ENCODE measurements at places on chromosomes 13 and 19. TPM values are rescaled to one million over a fixed set of nuclear protein-coding genes. Genes with fewer than 3 reads are reported as not detected.

GRCh38 chr13:108273429-108274118, 4.1 kb downstream of the TNFSF13B start:
- no peak for DNase-seq

GRCh38 chr13:90412980-90413379, 934.5 kb upstream of the MIR17HG start:
- DNase-seq: no peak

GRCh38 chr19:54463531-54464043, at the start of gene LENG9:
Gene LENG9, minus strand, starts transcription at chr19:54463778. Its CDS starts 252 bp downstream, at chr19:54463526.
- DNase-seq: peak; percentile 88

DNA sequence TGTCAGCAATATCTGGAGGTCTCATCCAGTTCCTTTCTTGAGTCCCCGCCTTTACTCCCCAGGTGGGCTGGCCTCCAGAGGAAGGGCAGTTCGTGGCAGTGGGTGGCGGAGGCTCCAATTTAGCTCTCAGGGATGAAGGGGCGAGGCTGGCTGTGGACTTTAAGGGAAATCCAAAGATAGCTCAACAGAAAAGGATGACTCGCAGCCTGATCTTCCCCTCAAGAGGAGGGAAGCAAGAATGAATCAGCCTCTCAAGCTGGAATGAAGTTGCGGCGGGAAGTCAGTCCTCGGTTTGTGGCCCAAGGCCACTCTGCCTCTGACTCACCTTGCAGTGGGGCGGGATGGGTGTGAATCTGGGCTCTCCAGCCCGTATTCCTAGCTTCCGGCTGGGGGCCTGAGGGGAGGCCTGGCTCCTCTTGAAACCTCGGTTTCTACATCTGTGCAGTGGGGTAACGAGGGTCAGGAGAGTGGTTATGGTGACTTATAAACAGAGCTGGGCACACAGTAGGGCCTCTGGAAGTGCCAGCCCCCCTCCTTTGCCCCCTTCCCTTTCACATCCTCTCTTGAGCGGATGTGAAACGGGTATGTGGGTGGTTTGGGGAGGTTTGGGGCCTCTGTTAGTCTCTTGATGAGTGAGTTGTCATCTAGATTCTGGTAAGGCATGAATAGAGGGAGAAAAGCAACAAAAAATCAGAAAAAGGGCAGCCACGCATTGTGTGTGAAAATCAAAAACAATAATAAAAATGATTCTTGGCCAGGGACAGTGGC, 10.5 kb upstream of the SMG9 start:
- no peak for DNase-seq

GRCh38 chr13:50645092-50645491, 198.4 kb downstream of the DLEU7 start:
- DNase-seq: no peak

GRCh38 chr19:428149-428548, 19.2 kb upstream of the C2CD4C start:
- DNase-seq: no peak

DNA sequence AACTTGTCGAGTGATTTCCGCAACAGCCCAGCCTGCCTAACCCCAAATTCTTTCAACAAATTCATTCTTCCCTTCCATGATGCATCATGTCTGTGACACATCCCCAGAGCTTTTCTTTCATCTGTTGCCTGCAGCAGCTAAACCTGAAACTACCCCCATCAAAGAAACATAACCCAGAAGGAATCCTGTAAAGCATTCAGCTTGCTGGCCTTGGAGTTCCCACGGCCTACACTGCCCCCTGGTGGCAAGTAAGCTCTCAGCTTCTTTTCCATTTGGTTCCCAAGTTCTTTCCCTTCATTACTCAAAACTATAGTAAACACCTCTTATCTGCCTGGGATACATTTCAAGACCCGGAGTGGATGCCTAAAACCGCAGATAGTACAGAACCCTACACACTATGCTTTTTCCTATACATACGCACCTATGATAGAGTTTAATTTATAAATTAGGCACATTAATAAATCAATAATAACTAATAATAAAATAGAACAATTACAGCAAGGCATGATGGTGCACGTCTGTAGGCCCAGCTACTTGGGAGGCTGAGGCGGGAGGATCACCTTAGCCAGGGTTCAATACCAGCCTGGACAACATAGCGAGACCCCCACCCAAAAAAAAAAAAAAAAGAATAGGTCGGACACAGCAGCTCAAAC, 7.4 kb downstream of the ETHE1 start:
- peak; percentile 73 for DNase-seq

DNA sequence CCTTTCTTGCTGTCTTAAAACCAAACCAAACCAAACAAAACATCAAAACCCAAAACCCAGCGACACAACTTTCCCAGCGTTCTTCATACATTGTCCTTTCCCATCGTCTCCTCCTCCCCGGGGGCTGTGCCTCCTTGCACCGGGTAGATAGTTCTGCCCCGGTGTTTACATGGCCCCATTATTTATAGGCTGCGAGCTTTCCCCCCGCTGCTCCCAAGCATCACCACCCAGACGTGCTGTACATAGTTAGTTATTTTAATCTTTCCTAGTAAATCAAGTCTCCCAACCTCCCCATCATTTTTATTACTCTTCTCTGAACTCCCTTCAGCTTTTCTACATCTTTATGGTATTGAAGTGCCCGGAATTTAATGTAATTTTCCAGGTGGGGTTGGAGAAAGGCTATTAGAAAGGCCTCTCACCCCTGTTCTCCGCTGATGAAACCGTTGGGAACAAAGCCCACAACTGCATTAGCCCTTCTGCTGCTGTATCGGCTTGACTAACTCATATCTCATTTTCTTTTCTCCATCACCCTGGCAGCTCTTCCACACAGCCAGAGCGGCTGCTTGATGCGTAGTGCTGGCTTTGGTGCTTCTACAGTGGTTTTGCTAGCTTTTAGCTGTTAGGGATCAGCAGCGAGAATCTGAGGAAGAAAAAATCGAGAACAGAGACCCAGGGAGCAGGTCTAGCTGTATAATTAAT, 53.1 kb downstream of the FGF9 start:
- no peak for DNase-seq

DNA sequence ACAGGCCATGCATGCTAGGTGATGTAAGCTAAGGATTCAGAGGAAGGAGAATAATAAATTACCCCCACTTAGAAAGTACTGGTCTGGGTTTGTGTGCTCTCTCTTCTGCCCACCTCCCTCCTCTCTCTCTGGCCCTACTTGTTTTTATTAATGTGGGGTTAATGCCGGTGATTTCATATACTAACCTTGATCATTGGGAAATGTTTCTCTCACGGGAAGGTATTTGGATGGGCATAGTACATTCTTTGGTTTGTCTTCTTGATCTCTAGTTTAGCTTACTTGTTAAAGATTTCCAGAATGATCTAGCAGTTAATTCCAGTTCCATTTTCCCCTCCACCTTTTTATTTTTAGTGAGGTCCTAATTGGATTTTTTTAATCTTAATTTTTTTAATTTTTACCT, 24.6 kb downstream of the ARHGAP35 start:
- DNase-seq: no peak

GRCh38 chr19:28936001-28936400, 276.9 kb downstream of the UQCRFS1 start:
- no peak for DNase-seq

DNA sequence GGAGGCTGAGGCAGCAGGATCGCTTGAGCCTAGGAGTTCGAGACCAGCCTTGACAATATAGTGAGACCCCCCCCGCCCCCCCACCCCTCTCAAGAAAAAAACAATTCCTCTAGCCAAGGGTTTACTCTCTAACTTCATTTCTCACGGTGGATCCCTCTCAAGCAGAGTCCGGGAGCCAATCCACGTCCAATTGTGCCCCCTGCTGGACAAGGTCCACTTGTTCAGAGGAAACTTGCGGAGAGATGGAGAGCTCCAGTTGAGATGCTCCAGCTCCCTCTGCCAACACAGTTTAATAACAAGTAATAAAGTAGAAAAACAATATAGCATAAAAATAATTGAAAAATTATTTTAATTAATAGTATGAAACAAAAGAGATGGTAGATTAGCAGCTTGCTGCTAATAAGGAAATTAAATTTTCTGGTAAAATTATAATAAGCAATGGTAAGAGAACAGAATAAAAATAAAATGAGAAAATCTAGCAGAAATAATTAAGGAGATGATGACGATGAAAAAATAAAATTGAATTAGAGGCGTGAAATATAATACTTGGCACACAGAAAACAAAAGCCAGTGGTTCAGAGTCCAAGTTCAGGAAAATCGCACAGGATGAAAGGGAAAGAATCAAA, 14.5 kb upstream of the SIGLEC14 start:
- peak; percentile 61 for DNase-seq

DNA sequence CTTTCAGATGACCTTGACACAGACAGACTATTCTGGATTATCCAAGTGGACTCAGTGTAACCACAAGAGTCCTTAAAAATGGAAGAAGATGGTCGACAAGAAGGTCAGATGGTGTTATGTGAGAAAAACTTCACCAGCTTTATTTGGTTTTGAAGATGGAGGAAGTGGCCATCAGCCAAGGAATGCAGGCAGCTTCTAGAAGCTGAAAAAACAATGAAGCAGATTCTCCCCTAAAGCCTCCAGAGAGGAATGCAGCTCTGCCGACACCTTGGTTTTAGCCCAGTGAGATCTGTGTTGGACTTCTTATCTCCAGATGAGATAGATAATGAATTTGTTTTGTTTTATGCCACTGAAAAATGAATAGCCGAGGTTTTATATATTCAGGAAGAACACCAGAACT, 501.5 kb downstream of the DCT start:
- no peak for DNase-seq

DNA sequence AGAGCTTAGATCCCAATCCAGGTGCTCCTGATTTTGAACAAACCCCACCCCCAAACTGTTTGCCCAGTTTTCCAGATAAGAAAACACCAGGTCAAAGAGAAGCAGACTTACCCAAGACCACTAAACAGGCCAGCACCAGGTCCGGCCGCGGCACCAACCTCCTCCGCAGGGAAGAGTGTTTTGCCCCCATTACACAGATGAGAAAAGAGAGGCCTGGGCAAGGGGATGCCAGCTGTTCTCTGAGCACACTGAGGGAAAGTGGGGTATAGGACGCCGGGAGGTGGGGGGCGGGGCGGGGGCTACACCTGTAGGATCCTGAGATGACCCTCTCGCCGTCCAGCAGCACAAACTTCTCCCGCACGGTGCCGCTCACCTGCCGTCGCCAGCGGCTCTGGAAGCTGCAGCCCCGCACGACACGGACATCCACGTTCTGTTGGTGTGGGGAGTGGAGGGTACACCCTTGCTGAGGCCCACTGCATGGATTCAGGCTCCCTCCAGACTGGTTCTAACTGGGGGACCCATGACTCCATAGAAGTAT, 3.1 kb downstream of the SPACA4 start:
- no peak for DNase-seq

DNA sequence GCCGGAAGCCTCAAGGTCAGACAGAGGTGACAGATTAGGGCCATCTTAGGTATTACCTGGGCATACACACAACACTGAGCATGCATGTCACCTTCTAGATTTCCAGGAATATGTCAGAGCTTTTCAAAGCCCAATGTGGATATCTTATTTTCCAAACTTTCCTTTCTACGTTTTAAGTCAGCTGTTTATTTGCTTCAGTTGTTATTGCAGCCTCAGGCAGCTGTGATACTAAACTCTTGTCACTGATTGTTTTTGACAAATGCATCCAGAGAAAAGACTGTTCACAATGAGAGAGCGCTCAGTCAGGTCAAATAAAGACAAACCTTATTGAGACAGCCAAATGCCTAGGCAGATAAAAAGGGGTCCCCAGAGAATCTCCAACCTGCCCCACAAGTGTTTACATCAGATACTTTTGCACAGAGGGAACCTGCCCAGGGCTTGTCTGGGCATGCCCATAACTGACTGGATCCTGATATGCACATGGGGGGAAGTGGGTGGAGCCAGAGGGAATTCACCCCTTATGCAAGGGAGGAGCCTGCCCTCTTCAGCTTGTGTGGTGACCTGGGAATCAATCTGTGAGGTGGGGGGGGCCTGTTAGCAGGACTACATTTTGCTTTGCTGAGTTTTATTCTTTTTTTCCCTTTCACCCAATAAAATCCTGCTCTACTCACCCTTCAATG, 28.5 kb downstream of the MED4 start:
- no peak for DNase-seq

The ZNF577 gene
- 9.6 TPM for polyA plus RNA-seq

The FUT1 gene
- 0.03 TPM for polyA plus RNA-seq

The CEACAM1 gene
- polyA plus RNA-seq: 0.53 TPM

The SGTA gene
- polyA plus RNA-seq: 60.4 TPM

The UPK1A gene
- 0.16 TPM for polyA plus RNA-seq
